ENCODE measurements at places on chromosomes 3 and 15. TPM values are rescaled to one million over a fixed set of nuclear protein-coding genes. Genes with fewer than 3 reads are reported as not detected.

DNA sequence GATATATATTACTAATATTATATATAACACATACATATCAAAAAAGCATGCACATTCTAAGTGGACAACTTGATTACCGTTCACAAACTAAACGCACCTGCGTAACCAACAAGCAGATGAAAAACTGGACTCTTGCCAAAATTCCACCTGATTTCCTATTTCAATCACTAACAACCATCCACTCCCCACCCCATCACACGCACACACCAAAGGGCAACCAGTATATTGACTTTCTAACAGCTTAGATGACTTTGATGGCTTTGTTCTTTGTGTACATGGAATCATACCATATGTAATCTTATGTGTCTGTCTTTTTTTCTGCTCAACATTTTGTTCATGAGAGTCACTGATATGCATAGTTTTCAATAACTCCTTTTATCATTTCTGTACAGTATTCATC lies 496.8 kb upstream of the ARRDC4 start:
- no peak overlapping the region for H3K4me3 ChIP-seq
- H3K36me3 ChIP-seq = no peaks in the 10 kb centered on the region
- no peak overlapping the region for H3K27ac ChIP-seq
- H3K4me1 ChIP-seq = no peaks in the 10 kb centered on the region

Gene CAMK2N2
- total RNA-seq = 0.21 TPM

- no peak for DNase-seq
- H3K36me3 ChIP-seq = no peaks in the 10 kb centered on the region
- no peak overlapping the region for H3K27ac ChIP-seq
- H3K4me1 ChIP-seq = peaks cover 34% of the 10 kb centered on the region
- H3K27me3 ChIP-seq = peaks cover 22% of the 10 kb centered on the region
- no peak overlapping the region for H3K4me3 ChIP-seq
These were observed 6.3 kb downstream of the EPHB1 start for GRCh38 chr3:134801204-134801958.

DNA sequence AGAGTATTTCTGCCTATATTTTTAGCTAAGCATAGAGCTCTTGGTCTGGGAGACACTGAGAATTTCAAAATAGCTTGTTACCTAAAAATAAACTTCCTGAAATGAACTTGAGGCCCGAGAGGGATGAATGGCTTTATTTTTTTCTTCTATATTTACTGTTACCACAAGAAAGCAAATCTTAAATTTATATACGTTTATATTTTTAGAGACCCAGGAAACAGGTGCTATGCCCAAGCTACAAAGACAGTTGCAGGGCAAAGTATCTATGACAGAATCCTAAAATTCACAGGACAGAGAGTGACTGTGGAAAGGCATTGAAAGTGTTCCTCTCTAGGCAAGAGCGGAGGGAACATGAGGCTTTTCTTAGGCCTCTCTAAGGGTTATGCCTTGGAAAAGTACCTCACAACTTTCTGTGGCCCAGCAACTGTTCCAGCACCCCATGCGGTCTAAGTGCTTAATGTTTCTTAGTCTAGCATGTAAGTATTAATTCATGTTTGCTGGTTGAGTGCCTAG lies 36.5 kb downstream of the TGFBR2 start:
- DNase-seq = peak; percentile 36
- no peaks in the 10 kb centered on the region for H3K27me3 ChIP-seq
- H3K4me3 ChIP-seq = no peak overlapping the region
- H3K27ac ChIP-seq = peak overlapping the region; percentile 94
- H3K4me1 ChIP-seq = peaks cover 92% of the 10 kb centered on the region

- no peak overlapping the region for H3K4me3 ChIP-seq
- H3K4me1 ChIP-seq = no peaks in the 10 kb centered on the region
- no peak overlapping the region for H3K27ac ChIP-seq
- no peaks in the 10 kb centered on the region for H3K36me3 ChIP-seq
These were observed 222.4 kb downstream of the CPNE4 start for GRCh38 chr3:131812433-131812832.

GRCh38 chr3:194135806-194136518 lies at the start of gene HES1:
Gene HES1, plus strand, starts transcription at chr3:194136148. Its CDS starts 233 bp downstream, at chr3:194136381.
- peaks cover 66% of the 10 kb centered on the region for H3K27me3 ChIP-seq
- peaks cover 44% of the 10 kb centered on the region for H3K4me1 ChIP-seq
- peaks cover 1% of the 10 kb centered on the region for H3K36me3 ChIP-seq
- peak within 1 kb of the TSS; percentile 77 for H3K4me3 ChIP-seq
- H3K27ac ChIP-seq = peak within 1 kb of the TSS; percentile 72
- peak; percentile 65 for DNase-seq

GRCh38 chr3:49703443-49703927 lies 14.1 kb downstream of the RNF123 start:
- DNase-seq = peak; percentile 79
- H3K27me3 ChIP-seq = no peaks in the 10 kb centered on the region
- peaks cover 2% of the 10 kb centered on the region for H3K36me3 ChIP-seq
- no peaks in the 10 kb centered on the region for H3K4me1 ChIP-seq
- no peak overlapping the region for H3K27ac ChIP-seq
- H3K4me3 ChIP-seq = no peak overlapping the region

Gene EOGT
- 9.3 TPM for total RNA-seq

GRCh38 chr3:102091358-102091757 lies 242.0 kb downstream of the NFKBIZ start:
- no peak overlapping the region for H3K4me3 ChIP-seq
- H3K27ac ChIP-seq = no peak overlapping the region
- no peak for DNase-seq

Gene C3orf22
- not detected for total RNA-seq

- no peak for DNase-seq
- H3K27ac ChIP-seq = no peak overlapping the region
- H3K4me3 ChIP-seq = no peak overlapping the region
- H3K36me3 ChIP-seq = no peaks in the 10 kb centered on the region
These were observed 185.7 kb downstream of the CGGBP1 start for GRCh38 chr3:87873136-87873535.

Gene ZCWPW2
- 0.39 TPM for total RNA-seq

Gene PPP2R3A
- total RNA-seq = 0.33 TPM

GRCh38 chr15:79431636-79432344 lies at the start of gene MINAR1:
Gene MINAR1, plus strand, starts transcription at chr15:79432336. Its CDS starts 23,812 bp downstream, at chr15:79456148.
- no peak within 1 kb of the TSS for H3K27ac ChIP-seq
- H3K4me3 ChIP-seq = no peak within 1 kb of the TSS
- H3K4me1 ChIP-seq = peaks cover 6% of the 10 kb centered on the region

- no peaks in the 10 kb centered on the region for H3K4me1 ChIP-seq
- H3K4me3 ChIP-seq = no peak overlapping the region
- DNase-seq = no peak
- no peaks in the 10 kb centered on the region for H3K27me3 ChIP-seq
These were observed 169.3 kb downstream of the GREM1 start for GRCh38 chr15:32887090-32887489.

Gene MKRN3
- total RNA-seq = 3.3 TPM

GRCh38 chr15:45110256-45110820 lies 3.6 kb downstream of the DUOX2 start:
- peaks cover 21% of the 10 kb centered on the region for H3K4me1 ChIP-seq
- H3K27me3 ChIP-seq = peaks cover 55% of the 10 kb centered on the region
- H3K27ac ChIP-seq = no peak overlapping the region
- H3K36me3 ChIP-seq = no peaks in the 10 kb centered on the region

DNA sequence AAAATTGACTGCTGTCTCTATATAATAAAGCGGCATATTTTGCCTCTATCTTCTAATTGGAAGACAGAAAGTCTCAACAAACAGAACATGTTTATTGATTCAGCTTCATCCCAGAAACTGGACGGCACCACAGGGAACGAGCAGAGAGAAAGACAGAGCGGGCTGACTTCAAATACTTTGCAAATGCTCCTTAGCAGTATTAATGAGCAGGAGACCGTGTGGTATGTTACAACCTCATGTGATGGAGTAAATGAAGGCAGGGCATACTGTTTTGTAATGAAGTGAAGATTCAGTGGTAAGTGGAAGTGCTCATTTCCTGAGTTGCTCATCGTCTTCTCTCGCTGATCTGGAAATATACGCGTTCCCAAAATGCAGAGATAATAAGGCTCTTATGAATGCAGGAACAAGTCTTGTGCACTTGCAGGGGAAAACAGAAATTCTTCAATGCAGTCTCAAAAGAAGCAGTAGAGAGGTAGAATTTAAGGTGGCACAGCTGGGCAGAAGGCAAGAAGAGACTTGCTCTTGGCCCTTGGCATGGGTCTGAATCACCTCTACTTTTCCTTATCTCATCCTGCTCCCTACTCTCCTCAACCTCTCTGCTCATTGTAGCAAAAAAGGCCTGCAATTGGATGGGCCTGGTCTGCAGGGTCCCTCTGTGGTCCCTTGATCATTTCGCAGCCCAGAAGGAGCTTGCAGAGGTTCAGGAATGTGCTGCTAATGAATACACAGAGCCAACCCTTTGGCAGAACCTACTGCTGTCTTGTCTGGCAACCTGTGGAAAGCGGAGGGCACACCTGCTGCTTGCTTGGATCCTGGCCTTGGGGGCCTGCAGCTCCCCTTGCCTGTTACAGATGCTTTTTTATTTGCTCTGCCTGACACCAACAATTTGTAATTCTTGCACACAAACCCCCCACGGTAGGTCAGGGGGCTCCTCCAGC lies 604.9 kb upstream of the CFAP20DC start:
- H3K27ac ChIP-seq = no peak overlapping the region
- DNase-seq = no peak
- H3K4me1 ChIP-seq = no peaks in the 10 kb centered on the region
- no peaks in the 10 kb centered on the region for H3K27me3 ChIP-seq

Gene PCOLCE2
- not detected for total RNA-seq

Gene PLA1A
- total RNA-seq = 0.34 TPM

Gene FBXL2
- not detected for total RNA-seq

DNA sequence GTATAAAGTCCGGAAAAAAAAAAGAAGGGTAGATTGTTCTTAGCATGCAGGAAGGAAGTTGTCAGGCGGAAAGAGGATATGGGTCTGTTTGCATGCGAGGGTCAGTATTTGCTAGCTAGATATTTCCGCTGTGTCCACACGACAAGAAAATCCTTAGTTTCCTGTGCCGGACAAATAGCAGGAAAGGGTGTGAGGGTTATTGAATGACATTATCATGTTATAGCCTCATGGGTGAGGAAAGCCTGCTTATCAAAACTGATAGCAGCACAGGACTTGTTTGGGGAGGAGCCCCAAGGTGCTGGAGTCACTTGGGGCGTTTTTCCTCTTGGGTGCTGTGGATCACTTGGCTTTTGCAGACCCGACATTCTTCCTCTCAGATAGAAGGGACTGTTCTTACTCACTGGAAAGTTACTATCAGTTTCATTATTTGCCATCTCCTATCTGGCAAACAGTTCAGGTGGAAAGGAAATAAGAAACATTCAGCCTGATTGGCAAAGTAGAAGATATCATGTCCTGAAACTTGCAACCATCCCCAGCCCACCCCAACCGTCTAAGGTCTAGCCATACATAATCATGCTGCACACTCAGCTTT lies 127.2 kb upstream of the DPH6 start:
- H3K4me3 ChIP-seq = no peak overlapping the region
- peak; percentile 32 for DNase-seq
- H3K36me3 ChIP-seq = no peaks in the 10 kb centered on the region
- H3K4me1 ChIP-seq = peaks cover 12% of the 10 kb centered on the region
- H3K27ac ChIP-seq = no peak overlapping the region

DNA sequence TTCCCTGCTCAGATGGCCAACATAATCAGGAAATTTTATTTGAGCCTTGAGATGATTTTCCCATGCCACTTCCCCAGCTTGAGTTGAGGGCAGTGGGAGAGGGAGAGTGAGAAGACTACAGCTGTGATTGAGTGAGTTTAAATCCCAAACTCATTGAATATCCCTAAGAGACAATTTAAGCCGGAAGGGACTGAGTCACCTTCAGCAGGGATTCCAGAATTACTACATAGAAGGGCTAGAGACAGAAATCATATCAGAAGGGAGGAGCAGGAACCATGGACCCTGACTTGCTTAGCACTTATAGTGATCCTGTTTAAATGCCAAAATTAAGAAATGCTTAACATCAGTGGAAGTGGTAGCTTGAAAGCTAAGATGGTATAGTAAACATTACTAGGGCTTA lies 312.2 kb upstream of the SLCO3A1 start:
- H3K4me3 ChIP-seq = no peak overlapping the region
- H3K27ac ChIP-seq = no peak overlapping the region
- H3K4me1 ChIP-seq = no peaks in the 10 kb centered on the region
- DNase-seq = no peak

DNA sequence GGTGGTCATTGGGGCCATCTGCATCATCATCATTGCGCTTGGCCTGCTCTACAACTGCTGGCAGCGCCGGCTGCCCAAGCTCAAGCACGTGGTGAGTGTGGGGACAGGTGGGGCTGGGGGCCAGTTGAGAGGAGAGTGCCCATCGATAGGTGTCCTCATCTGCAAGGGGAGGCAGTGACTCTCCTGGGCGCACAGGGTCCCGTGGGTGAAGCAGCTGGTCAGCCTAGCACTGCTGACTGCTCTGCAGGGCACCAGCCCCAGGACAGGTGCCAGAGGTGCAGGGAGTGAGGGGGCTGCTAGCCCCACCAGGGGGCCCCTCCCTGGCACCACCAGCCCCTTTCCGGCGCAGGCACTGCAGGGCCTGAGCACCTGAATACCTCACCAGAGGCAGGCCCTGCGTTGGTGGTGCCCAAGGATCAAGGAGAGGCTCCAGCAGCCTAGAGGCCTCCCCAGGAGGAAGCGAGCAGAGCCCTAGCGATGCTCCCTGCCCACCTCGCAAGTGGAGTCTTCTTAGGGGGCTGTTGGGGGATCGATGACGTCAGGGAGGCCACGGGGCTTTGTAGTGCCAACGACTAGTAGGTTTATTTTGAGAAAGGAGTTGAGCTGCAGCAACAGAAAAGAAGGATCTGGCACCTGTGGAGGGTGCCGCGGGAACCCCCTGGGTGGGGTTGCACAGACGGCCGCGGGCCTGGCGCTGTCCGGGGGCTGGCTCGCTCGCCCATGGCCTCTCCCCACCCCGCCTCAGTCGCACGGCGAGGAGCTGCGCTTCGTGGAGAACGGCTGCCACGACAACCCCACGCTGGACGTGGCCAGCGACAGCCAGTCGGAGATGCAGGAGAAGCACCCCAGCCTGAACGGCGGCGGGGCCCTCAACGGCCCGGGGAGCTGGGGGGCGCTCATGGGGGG lies 976 bp upstream of the ABTB1 start:
- H3K4me3 ChIP-seq = peak overlapping the region; percentile 89
- H3K27ac ChIP-seq = peak overlapping the region; percentile 89
- no peaks in the 10 kb centered on the region for H3K27me3 ChIP-seq
- H3K4me1 ChIP-seq = peaks cover 23% of the 10 kb centered on the region
- H3K36me3 ChIP-seq = no peaks in the 10 kb centered on the region

- no peaks in the 10 kb centered on the region for H3K27me3 ChIP-seq
- peak overlapping the region; percentile 96 for H3K27ac ChIP-seq
- DNase-seq = no peak
- peaks cover 82% of the 10 kb centered on the region for H3K4me1 ChIP-seq
- H3K36me3 ChIP-seq = peaks cover 7% of the 10 kb centered on the region
These were observed 6.7 kb downstream of the NBEAL2 start for GRCh38 chr3:46986055-46986730.

All from activated CD4-positive, alpha-beta memory T cell treated with anti-CD3 and anti-CD28 coated beads for 36 hours (primary cell).